ENCODE measurements at places on chromosomes 12 and 14. TPM values are rescaled to one million over a fixed set of nuclear protein-coding genes. Genes with fewer than 3 reads are reported as not detected.

DNA sequence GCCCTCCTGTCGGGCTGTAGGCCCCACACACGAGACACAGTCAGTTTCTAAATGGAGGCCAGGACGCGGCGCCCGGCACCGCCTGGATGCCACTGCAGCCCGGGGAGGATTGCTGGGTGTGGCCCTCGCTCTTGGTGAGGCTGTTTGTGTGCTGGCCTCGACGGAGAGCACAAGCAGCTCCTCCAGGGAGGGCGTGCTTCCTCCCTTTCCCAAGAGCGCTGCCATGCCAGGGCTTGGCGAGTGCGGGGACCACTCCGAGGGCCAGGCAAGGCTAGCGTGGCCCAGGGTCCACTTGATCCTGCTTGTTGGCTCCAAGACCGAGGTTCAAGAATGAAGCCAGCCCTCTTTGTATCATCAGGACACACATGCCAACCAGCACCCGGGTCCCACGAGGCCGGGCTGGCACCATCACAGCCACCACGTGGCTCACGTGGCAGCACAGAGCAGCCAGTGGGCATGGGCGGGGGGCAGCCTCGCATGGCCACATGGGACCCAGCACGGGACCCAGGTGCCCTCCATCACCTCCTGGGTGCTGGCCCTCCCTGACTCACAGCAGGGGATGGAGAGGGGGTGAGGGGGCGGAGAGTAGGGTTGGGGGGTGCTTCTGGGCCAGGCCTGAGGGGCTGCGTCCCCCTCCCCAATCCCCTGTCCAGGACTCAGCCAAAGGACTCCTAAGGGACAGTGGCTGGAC, 71.2 kb downstream of the NOC4L start:
- no peak for ATAC-seq

- no peak for ATAC-seq
Observed at GRCh38 chr12:102874819-102875218, 42.2 kb downstream of the PAH start.

- ATAC-seq, result no peak
Observed at GRCh38 chr14:89811954-89812575, 142.5 kb downstream of the EFCAB11 start.

Gene GPR68
- total RNA-seq, result 11.6 TPM

DNA sequence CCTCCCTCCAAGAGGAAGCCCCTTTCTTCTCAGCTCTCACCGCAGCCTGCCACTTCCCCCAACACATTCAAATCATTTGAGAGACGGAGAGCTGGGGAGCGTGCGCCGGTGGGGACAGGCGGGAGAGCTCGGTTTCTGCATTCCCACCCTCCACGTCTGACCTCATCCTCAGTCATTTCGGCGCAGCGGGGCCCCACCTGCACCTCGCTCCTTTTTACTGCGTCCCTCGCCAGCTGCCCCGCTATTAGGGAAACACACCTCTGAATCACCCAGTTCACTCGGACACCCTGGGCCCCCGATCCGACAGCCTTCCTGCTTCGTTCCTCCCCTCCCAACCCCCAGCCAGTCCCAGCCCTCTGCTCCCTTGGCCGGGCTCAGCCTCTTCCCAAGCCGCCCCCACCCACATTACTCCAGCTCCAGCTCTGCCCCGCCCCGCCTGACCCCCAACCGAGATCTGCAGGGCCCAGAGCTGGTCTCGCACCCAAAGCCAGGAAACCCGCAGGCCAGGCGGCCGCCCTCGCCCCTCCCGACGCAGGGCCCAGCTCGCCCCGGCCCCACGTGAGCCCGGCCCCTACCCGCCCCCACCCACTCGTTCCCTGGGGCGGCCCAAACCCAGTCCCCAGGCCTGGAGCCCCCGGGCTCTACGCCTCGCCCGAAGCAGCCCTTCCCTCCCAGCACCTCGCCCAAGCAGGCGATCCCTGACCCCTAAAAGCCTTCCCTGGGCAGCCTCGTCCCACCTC, 783 bp downstream of the CORO1C start:
- ATAC-seq, result peak; percentile 1

DNA sequence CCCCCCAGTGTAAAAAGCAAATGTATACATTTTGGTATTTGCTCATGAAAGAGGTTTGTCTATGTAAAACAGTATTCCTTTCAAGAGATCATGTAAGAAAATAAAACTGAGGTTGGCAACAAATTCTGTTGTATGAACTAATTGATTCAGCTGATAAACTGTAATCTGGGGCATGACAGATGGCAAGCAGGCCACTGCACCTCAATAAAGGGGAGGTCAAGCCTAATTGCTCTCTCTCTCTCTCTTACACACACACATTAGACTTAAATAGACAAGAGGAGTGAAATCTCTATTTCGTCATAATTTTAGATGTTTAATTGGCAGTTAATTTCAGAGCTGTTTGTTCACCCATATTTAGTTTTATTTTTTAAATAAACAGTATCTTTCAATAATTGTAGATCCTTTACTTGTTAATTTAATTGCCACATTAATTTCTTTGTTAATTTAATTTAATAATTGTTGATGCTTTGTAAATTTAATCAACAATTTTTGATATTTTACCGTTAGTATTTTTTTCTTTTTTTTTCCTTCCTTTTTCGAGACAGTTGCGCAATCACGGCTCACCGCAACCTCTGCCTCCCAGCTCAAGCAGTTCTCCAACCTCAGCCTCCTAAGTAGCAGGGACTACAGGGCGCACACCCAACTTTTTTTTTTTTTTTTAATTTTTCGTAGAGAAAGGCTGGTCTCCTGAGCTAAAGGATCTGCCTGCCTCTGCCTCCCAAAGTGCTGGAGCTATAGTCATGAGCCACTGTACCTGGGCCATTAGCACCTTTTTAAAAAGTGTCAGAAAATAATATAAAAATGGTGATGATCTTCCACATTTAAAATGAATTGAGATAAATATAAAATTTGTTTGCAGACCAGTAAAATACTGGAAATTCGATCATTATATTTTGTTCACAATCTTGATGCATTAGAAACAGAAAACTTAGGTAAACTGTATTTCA, 577.7 kb downstream of the SLC16A7 start:
- ATAC-seq, result no peak

Gene BCL7A
- total RNA-seq, result 2.3 TPM

Gene BEGAIN
- 0.68 TPM for total RNA-seq

- ATAC-seq, result no peak
Observed at GRCh38 chr12:123859035-123859434, 96.9 kb downstream of the DNAH10 start.

Gene RIPK3
- 10.5 TPM for total RNA-seq

Gene USP44
- not detected for total RNA-seq

DNA sequence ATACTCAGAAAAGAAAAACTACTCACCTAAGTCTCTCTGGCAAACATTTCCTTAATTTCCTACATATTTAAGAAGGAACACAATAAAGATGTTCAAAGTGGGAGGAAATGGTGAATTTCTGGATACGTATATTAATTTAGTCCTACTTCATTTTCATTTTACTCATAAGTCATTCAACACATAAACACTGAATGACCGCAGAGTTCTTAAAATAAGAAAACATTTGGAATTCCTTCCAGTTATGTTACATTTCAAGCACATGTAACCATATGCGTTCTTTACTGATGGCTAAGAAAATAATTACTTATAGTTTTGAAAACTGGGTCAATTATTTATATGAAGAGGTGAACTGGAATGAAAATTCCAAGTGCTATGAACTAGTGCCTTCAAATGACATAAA, 409.3 kb downstream of the BCAT1 start:
- ATAC-seq, result no peak

- ATAC-seq, result no peak
Observed at GRCh38 chr14:90551070-90551704, 154.4 kb downstream of the CALM1 start.

DNA sequence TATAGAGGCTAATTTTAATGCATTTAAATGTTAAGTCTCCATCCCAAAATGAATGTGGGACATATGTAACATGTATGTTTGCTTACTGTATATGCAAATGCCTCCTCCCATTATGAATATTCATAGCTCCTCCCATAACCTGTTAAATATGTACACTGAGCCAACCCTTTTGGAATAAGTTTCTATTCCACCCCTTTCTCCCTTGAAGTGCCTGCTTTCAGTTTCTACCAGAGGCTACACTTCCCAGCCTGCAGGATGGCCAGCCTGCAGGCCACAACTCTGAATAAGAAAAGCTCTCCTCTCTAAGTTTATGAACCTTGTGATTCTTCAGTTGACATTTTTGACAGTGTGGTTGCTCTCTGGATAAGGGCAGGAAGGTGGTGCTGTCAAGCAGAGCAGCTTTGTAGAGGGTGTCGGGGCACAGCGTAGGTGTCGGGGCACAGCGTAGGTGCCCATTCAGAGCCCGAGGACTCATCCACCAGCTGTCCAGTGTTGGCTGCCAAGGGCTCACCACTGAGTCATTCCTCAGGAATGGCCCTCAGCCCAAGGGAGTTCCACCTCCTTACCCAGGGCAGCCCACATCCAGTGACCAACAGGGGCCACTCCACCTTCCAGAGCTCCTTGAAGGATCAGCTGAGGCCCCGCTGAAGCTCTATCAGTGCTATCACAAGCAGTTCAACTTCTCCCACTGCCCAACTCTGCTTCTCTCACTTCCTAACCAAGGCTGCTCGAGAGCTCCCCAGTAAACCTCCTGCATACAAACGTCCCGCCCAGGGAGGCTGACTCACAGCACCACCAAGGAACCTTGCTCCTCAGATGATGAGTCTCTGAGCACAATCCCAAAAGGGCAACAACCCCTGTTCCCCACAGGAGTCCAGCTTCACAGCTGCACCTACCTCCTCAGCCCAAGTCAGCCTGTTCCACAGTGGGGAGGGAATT, 31.4 kb downstream of the VWF start:
- ATAC-seq, result peak; percentile 89

- no peak for ATAC-seq
Observed at GRCh38 chr14:56219666-56220413, 101.6 kb downstream of the PELI2 start.

Gene LRP1-AS
- not detected for total RNA-seq

Gene GRIN2B
- total RNA-seq, result under 0.01 TPM

DNA sequence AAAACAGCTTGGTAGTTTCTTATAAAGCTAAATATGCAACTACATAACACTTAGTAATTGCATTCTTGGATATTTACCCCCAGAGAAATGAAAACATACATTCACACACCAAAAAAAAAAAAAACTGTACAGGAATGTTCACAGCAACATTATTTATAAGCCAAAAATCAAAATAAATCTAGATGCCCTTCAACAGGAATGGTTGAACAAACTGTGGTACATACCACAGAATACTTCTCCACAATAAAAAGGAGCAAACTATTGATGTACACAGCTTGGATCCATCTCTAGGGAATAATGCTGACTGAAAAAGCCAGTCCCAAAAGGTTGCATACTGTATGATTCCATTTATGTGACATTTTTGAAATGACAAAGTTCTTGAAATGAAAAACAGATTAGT, 62.1 kb upstream of the SLC38A4 start:
- no peak for ATAC-seq

- no peak for ATAC-seq
Observed at GRCh38 chr12:93521225-93522080, 51.0 kb upstream of the SOCS2 start.

- no peak for ATAC-seq
Observed at GRCh38 chr14:63854330-63854729, 1.5 kb downstream of the SYNE2 start.

- no peak for ATAC-seq
Observed at GRCh38 chr12:50483488-50483887, 21.3 kb upstream of the DIP2B start.

Gene NRIP2
- total RNA-seq, result 0.08 TPM

DNA sequence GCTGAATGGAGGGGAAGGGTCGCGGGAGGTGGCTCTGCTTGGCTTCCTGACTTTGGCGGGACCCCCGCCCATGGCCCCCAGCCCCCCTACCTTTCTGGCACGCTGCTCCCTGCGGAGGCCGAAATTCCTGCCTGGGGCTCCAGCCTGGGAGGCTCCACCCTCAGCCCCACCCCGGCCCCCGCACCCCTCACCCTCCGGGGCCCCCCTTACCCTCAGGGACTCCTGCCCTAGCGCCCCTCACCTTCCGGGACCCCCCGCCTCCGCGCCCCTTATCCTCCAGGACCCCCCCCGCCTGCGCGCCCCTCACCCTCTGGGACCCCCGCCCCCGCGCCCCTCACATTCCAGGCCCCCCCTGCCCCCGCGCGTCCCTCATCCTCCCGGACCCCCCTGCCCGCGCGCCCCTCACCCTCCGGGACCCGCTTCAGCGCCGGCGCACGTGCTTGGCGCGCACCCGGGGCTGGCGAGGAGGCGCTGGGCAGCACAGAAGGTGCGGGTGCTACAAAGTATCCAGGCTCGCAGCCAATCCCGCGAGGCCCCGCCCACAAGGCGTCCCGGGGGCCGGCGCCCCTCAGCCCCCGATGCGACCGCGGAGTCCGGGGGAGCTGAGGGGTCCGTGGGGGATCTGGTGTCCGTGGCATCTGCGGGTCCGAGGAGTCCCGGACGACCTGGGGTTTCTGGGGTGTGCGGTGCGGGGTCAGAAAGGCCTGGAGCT, at the start of gene ANHX:
Gene ANHX (minus strand): TSS at position 477 of the 712 bp plus-strand sequence. CDS start 1,521 bp downstream, outside the sequence.
- peak; percentile 13 for ATAC-seq

DNA sequence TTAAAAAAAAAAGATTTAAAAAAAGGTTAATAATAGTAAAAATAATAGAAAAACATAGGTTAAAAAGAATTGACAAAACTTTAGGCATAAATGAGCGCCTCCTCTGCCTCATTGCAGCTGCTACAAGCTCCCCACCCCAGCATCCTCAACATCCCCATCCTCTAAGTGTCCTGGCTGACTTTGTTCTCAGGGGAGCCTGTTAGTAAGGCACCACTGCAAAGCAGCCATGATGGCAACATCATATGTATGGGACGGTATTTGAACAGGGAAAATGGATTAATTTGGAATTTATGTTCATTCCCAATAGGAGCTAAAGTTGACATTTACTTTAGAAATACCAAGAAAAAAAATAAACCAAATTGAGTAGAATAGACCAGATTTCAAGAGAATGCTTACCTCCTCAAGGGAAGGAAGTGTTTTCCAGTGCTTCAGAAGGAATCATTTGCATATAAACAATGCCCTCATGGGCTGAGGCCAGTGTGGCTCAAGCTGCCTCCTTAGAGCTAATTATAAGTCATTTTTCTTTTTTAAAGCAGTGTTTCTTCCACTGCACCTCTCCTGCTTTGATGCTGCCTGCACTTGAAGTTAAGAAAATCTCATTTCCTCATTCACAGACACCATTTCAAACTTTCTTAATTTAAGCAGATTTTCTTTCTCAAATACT, 59.6 kb downstream of the DACT1 start:
- no peak for ATAC-seq

DNA sequence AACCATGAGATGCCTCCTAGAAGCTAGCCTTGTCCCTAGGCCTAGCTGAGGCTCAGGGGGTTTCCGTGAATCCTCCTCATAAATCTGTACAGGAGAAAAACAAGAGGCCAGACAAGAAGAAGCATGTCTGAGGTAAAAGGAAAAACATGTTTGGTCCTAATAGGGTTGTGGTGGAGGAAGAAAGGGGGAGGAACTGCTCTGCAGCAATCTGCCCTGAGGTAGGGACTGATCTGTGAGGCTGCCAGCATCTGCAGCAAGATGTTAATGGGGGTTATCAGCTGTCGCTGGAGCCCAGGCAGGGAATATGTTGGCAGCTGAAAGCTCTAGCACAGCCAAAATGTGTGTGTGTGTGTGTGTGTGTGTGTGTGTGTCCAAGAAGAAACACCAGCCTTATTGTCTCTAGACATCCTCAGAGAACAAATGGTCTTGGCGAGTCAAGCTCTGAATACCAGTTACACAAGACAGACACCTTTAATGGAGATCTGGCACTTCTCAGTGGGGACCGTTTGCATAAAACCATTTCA, 218.5 kb downstream of the NUAK1 start:
- peak; percentile 85 for ATAC-seq

- no peak for ATAC-seq
Observed at GRCh38 chr12:16553457-16553856, 52.5 kb downstream of the LMO3 start.

GRCh38 chr14:65301862-65302539, 110.5 kb upstream of the FUT8 start:
- ATAC-seq, result no peak

GRCh38 chr14:64700290-64700689, 3.9 kb upstream of the PLEKHG3 start:
- no peak for ATAC-seq

Measured in esophagus mucosa (tissue), 1 donor.